ENCODE measurements at places on chromosomes 7 and 10. TPM values are rescaled to one million over a fixed set of nuclear protein-coding genes. Genes with fewer than 3 reads are reported as not detected.

- no peaks in the 10 kb centered on the region for H3K27me3 ChIP-seq
- DNase-seq: no peak
- H3K4me3 ChIP-seq: no peak overlapping the region
- no peaks in the 10 kb centered on the region for H3K36me3 ChIP-seq
- no peaks in the 10 kb centered on the region for H3K4me1 ChIP-seq
These were observed 1292.0 kb downstream of the XPNPEP1 start for GRCh38 chr10:108631332-108631731.

DNA sequence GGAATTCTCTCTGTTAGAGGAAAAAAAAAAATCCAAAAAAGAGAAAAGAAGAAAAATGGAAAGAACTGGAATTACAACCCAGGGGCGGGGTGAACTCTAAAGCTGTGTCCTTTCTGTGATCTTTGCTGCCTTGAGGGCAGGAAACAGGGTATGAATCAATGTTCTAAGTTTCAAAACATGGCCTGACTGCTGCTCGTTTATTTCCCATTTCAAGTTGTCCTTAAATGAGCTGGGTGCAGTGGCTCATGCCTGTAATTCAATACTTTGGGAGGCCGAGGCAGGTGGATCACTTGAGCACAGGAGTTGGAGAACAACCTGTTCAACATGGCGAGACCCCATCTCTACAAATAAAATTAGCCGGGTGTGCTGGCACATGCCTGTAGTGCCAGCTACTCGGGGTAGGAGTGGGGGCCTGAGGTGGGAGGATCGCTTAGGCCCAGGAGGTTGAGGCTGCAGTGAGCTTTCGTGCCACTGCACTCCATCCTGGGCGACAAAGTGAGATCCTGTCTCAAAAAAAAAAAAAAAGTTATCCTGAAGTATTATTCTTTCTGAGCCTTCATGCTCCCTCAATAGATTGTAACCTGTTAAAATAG lies 24.7 kb upstream of the TFAM start:
- no peaks in the 10 kb centered on the region for H3K4me1 ChIP-seq
- no peaks in the 10 kb centered on the region for H3K27me3 ChIP-seq
- H3K36me3 ChIP-seq: 0 out of 2 replicates have a peak, but pooled peaks cover 4% of the 10 kb centered on the region
- DNase-seq: no peak

DNA sequence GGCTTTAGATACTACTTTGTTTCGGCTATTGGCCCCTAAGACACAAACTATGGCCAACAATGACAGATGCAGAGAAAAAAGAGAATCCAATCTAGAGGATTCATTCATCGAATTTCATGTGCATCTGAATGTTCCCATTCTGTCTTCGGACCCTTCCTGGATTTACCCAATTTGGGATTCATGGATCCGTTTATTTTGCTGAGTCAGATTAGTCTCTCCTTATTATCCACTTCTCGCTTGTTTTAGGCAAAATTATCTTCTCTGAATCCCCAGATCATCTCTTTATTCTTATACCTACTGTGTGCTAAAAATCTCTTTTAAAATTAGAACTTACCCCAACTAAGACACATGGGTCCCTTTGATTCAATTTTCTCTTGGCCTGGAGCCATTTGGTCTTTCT lies 6.5 kb downstream of the TRPV6 start:
- DNase-seq: no peak
- H3K4me3 ChIP-seq: no peak overlapping the region
- H3K27me3 ChIP-seq: peaks cover 25% of the 10 kb centered on the region

The TUBAL3 gene
- not detected for total RNA-seq

The CNPY1 gene
- not detected for total RNA-seq

The CFAP69 gene
- total RNA-seq: 1.8 TPM
